Hepatocyte (in vitro differentiated cells): ENCODE measurements at places on chromosomes 1 and 21. TPM values are rescaled to one million over a fixed set of nuclear protein-coding genes. Genes with fewer than 3 reads are reported as not detected.

GRCh38 chr1:108556066-108556465 is 3.8 kb upstream of the EEIG2 start:
- DNase-seq: no peak

Gene FCAMR
- total RNA-seq: 0.52 and 0.70 TPM in 2 replicates

GRCh38 chr1:74686928-74687327 is 13.3 kb upstream of the ERICH3 start:
- no peak for DNase-seq

- no peak for DNase-seq
Measured at GRCh38 chr21:40882192-40882915, 35.4 kb upstream of the DSCAM start.

DNA sequence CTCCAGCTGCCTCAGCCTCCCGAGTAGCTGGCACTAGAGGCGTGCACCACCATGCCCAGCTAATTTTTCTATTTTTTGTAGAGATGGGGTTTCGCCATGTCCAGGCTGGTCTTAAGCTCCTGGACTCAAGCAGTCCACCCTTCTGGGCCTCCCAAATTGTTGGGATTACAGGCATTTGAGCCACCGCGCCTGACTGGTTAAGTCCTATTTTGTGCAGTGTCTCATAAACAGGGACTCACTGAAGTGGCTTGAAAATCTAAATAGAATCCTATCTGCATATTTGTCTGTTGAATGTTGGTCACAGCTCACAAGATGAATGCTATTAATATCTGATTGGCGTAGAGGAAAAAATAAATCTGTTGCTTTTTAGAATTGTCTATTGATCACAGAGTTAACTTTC is 5.9 kb upstream of the CHAF1B start:
- no peak for DNase-seq

GRCh38 chr1:10848109-10848684 is 51.8 kb upstream of the CASZ1 start:
- DNase-seq: peak; percentile 38

GRCh38 chr1:116853680-116854402 is 55.9 kb upstream of the PTGFRN start:
- DNase-seq: peak; percentile 89

Gene ARV1
- total RNA-seq: 20.0 and 20.6 TPM in 2 replicates

DNA sequence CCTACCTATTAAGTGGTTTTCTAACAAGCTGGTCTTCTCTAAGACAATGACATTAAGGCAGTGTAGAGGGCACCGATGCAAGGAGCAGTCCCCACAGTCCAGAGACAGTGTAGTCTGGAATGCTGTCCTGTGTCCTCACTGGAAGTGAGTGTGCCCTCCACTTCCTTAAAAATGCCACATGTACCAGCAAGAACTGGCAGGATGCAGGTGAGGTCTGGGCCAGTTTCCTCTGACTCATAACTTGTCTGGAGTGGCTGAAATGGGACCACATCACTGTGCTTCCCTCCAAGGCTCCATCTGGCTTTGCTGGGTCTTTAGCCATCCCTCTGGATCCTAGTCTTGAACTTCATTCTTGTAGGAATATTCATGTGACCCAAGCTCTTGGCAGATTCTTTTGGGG is 170.5 kb upstream of the KIAA0040 start:
- no peak for DNase-seq

GRCh38 chr1:211530102-211530501 is 38.1 kb upstream of the RD3 start:
- no peak for DNase-seq

GRCh38 chr1:165355977-165356811 is at the start of gene LMX1A:
Gene LMX1A (minus strand): TSS chr1:165356715. CDS start chr1:165355559, 1,156 bp downstream.
- DNase-seq: peak; percentile 29

Gene ATF3
- total RNA-seq: 128 TPM in 2 replicates

Gene TMEM82
- total RNA-seq: 10.7 and 11.9 TPM in 2 replicates

Gene SPATA17
- total RNA-seq: 0.32 and 1.00 TPM in 2 replicates

GRCh38 chr21:33265664-33266049 is 510 bp upstream of the IL10RB start:
- peak; percentile 56 for DNase-seq

GRCh38 chr1:200883118-200883517 is 10.3 kb downstream of the GPR25 start:
- DNase-seq: no peak

- DNase-seq: no peak
Measured at GRCh38 chr1:232899268-232899667, 51.1 kb upstream of the NTPCR start.

Gene E2F2
- 0.76 and 1.2 TPM in 2 replicates for total RNA-seq

Gene KRTAP11-1
- total RNA-seq: not detected in 2 replicates

DNA sequence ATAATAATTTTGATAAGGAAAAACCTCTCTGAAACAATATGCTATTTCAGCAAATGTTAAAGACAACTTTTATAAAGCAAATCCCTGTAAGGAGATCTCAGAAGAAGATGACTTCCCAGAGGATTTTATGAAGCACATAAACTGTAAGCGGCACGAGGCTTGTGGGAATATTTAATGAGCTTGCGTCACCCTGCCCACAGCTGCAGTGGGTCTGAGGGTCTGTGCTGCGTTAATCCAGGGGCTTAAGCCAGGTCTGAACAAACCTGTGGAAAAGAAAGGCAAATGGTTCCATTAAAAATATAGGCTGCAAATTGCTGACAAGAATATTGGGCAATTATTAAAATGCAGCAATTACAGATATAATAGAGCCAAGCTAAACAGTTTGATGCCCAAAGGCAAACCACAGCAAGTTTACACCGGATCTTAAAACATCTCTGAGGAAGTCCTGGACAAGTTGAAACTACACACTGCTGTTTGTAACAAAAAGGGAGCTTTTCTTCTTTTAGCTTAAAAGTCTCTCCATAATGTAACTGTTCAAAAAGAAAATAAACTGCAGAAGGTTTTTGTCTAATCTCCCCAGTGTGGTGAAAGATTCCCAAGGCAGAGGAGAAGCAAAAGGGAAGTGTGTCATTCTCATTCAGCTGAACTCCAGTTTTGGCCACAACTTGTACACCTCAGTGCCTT is 21.8 kb downstream of the TGFBR3 start:
- DNase-seq: no peak

DNA sequence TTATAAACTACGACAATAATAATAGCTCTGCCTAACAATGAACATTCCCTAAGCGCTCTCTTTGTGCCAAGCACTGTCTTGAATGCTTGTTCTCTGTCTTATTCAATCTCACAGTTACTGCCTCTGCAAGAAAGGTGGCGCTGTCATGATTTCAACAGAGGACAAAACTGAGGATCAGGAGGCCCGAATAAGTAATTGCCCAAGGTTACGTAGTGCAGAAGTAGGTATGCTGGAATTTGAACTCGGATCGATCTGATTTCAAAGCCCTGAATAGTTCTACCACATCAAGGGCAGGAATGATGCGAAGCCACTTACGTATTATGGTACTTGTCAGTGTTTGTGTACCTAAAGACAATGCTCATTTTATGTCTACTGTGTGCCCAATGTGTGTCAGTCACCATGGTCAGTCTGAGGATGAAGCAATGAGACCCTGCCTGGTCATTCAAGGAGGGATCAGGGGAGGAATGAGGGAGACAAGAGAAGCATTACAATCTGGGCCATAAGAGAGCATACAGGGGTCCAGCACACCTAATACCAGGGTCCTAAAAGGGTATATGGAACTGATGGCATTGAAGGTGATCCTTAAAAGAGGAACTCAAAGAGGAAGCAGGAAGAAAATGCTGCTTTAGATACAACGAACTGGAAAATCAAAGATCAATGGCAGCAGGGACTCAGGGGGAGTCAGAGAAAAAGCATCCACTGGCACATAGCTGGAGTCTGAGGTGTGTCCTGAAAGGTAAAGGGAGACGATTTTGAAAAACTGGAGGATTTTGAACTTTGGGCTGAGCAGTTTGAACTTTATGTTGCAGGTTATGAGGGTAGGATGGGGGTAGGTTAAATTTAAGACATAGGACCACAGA is 389.2 kb downstream of the PLPP3 start:
- DNase-seq: no peak

Gene OLFM3
- 6.2 TPM in 2 replicates for total RNA-seq

DNA sequence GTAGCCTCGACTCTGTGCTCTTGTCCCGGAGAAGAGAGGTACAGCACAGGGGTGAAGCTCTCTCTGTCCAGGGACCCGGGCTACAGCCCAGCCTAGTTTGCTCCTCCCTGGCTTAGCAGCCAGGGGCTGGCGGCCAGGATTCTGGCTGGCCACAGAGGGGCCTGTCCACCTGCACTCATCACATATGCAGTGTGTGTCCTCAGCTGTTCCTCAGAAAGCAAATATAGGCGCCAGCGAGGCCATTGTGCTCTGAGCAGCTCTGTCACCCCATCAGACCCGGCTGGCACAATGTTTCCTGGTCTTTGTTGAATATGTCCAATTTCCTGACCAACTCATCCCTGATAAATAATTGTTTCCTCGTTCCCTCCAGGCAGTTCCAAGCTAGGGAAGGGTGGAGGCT is 28.5 kb downstream of the KCND3 start:
- no peak for DNase-seq

Gene LCE2B
- not detected in 2 replicates for total RNA-seq

- peak; percentile 76 for DNase-seq
Measured at GRCh38 chr1:147598621-147599361, 57.5 kb downstream of the BCL9 start.

DNA sequence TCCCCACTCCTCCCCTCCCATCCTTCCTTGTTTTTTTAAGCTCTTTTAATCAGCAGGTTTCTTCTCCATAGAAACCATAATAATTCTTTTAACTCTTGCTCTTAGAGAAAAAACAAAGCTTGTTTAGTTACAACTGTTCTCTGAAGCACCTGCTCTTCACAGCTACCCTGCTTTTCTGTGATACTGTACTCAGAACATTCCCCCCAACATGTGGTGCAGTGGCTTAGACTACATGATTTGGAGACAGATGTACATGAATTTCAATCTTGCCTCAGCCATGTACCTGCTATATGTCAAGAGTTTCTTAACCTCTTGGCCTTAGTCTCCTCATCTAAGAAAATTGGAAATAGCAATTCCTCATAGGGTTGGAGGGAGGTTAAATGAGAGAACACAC is 33.5 kb downstream of the LAMC2 start:
- DNase-seq: no peak

Gene C1orf141
- not detected in 2 replicates for total RNA-seq
